ENCODE measurements at places on chromosomes 1 and 21.
A peak's percentile ranks its signal among the peaks of the same experiment; 100 is the strongest.

GRCh38 chr1:4176841-4177240 is 276.8 kb upstream of the C1orf174 start:
- no peak for DNase-seq

DNA sequence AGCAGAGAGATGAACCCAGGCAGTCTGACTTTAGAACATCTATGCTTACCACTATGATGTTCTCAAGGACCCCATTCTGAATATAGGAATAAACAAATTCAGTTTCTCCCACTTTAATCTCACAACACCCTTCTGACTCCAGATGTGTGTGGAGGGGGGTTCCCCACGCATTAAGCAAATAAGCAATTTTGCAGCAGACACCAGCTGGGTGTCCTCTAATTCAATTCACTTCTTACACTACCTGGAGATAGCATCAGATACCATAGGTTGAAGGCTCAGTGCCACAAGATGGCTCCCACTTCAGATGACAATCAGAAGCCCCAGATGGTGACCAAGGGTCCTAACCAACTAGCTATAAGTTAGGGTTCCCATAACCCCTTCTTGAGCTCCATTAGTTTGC is 30.3 kb upstream of the CEP350 start:
- no peak for DNase-seq

DNA sequence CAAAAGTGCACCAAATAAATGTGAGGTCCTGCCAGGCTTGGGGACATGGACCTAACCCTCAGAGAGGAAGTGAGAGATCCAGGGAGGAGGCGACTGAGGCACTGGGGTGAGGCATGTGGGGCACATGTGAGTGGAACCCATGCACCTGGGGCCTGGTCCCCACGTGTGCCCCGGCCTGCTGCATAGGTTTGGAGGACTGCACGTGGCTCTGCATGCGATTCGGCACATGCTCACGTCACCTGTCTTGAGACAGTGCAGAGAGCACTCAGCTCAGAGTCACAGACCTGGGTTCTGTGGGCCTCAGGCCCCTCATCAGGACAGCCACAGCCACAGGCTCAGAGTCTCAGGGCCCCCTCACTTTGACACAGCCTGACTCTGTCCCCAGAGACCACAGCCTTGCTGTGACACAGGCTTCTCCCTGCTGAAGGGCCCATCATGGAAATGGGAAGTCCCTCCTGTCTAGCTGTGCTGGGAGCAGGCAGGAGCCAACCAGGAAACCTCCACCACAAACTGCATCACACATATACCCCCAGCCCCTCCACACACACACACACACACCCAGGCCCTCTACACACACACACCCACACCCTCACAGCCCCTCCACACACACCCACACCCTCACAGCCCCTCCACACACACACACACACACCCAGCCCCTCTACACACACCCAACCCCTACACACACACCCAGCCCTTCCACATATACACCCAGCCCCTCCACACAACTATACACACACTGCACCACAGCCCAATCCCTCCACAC is 48.2 kb downstream of the SLC9A1 start:
- DNase-seq = no peak

DNA sequence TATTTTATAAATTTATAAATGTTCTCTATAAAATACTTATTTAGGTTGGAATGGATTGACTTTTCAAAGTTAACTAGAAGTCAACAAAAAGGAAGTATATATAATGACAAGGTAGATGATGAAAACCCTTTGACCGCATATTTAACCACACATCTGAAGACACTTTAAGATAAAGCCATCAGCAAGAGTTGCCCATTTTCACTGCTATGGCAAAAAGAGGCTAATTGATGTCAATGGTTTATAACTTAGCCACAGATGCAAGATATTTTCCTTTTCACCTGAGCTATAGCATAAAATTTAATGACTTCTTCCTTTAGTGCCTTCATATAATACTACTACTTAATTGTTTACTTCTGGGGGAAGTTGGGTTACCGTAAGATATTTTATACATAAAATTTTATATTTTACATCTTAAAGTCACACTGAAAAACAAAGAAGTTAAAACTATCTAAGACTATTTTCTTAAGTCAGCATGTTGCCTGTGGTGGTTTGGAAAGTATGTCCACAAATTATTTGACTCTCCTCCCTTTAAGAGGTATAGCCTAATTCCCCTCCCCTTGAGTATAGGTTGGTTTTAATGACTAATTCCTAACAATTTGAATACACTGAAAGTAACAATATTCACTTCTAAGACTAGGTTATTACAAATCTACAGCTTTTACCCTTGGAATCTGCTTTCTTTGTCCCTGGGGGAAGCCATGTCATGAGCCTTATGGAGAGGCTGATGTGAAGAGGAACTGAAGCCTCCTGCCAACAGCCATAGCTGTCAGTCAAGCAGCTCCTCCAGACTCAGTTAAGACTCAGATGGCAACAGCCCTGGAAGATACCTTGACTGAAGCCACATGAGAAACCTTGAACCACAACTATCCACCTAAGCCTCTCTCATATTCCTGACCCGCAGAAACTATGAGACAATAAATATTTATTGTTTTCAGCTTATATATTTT is 40.3 kb upstream of the LRRC8B start:
- no peak for DNase-seq

GRCh38 chr1:53535846-53536245 is 76.6 kb downstream of the DMRTB1 start:
- DNase-seq = no peak

GRCh38 chr1:72278461-72278860 is 3.9 kb downstream of the NEGR1 start:
- no peak for DNase-seq

DNA sequence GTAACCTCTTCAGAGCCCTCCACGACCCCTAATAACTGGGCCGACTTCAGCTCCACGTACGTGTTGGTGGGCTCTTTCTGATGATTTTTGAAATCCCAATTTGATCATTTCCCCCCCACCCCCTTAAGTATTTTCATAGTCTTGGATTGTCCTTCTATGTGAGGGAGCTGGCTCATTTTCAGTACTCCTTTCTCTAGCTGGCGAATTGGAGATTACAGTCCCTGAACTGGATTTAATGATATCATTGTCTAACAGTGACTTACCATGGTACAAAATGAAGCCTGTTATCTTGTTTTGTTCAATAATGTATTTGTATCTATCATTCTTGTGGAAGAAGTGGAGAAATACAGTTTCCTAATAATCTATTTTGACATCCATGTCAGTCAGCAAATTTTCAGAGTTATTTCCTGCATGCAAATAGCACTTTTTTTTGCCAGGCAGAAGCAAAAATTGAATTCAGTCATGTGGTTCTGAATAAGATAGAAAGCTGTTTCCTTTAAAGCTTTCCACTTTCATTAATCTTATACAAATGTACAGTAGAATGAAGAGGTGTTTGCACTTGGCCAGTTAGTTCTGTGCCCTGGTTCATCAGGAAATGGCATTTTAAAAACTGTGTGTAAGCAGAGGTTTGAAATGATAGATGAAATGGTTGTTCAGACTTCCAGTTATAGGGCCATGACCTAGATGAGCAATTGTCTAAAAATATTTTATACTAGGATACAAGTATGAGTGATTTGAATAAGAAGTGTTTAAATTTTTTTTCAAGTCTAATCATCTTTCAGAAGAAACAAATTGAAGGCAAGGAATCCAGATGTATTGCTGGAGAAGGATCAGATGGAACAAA is 104.2 kb downstream of the ATP5PO start:
- no peak for DNase-seq

DNA sequence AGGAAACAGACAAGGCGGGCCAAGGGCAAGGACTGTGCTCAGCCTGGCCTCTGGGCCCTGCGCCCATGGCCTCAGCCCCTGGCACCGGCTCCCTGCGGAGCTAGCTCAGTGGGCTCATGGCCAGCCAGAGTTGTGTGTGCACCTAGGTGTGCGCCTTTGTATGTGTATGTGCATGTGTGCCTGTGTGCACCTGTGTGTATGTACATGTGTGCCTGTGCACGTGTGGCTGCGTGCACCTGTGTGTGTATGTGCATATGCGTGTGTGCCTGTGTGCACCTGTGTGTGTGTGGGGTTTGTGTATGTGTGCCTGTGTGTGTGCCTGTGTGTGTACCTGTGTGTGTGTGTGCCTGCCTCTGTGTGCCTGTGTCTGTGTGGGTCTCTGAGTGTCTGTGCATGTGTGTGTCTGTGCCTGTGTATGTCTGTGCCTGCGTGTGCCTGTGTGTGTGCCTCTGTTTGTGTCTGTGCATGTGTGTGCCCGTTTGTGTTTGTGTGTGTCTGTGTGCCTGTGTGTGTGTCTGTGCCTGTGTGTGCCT is 7.4 kb downstream of the GPR137B start:
- DNase-seq = no peak

DNA sequence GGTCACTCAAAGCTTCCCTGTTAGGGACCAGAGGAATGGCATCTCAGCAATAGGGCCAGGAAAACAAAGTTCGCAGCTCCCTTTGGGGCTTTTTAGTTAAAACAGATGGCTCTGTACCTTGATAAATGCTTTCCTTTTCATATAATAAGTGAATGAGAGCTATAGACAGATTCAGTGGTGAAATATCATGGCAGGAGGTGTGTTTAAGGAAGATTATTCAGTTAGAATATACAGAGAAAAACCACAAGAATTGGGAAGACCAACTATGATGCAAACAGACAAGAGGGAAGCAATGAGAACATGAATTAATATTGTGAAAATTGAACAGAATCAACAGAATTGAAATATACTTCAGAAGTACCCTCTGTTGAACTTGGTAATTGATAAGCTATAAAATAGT is 379.4 kb downstream of the PLPP3 start:
- no peak for DNase-seq

DNA sequence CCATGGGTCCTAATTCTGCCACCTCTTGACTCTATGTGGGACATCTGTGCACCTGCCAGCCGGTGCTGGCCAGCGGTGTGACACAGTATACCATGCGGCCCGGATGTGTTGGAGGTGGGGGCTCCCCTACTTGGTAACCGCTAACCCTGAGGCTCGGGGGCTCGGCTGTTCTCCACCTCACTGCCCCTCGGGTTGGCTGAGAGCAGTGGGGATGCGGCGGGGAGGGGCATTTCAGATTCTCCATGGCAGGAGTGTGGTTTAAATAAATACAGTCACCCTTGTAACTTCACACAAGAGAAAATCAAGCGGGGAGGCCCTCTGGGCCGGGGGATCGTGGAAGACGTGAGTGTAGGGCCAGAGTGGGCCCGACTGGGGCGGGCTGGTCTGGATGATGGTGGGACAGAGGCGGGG is 11.0 kb downstream of the KRTAP10-1 start:
- DNase-seq = peak; percentile 2

GRCh38 chr1:234395297-234395696 is 22.0 kb downstream of the COA6 start:
- DNase-seq = no peak

GRCh38 chr21:19759836-19760235 is 1238.4 kb upstream of the NCAM2 start:
- no peak for DNase-seq

- no peak for DNase-seq
Observed at GRCh38 chr1:66393586-66394287, 140.2 kb upstream of the SGIP1 start.

DNA sequence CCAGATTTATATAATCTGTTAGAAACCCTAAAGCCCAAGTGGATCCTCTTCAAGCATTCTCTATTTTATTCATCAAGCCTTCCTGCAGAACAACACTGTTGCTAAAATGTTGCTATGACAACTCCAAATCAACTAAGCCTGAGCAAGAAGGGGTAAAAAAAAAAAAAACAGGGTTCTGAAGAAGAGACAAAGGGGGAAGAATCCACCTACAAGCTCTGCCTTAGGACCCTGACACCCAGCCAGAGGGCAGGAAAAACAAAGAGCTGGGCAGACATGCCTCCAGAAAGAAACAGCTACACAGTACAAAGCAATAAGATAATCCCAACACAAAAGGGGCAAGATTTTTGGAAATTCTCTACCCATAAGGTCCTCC is 1.3 kb downstream of the USF1 start:
- no peak for DNase-seq

All from activated CD4-positive, alpha-beta T cell treated with anti-CD3 and anti-CD28 coated beads for 36 hours (primary cell).